Renal pelvis (tissue), 12 donors: ENCODE measurements at places on chromosomes 13 and 19. TPM values are rescaled to one million over a fixed set of nuclear protein-coding genes. Genes with fewer than 3 reads are reported as not detected.
A peak's percentile ranks its signal among the peaks of the same experiment; 100 is the strongest.

GRCh38 chr13:103133556-103133955 lies 67.3 kb upstream of the SLC10A2 start:
- DNase-seq, result no peak

FAM32A gene
- polyA plus RNA-seq, result 115 TPM

GRCh38 chr13:92991692-92992091 lies 234.9 kb upstream of the GPC6 start:
- DNase-seq, result no peak

RELB gene
- polyA plus RNA-seq, result 7.6 TPM

SHISA2 gene
- 60.9 TPM for polyA plus RNA-seq

GRCh38 chr13:92103689-92104153 lies 705.3 kb downstream of the GPC5 start:
- DNase-seq, result peak; percentile 71

- DNase-seq, result no peak
These were observed 692.6 kb downstream of the PCDH17 start for GRCh38 chr13:58324161-58324560.

- DNase-seq, result no peak
These were observed 63.9 kb upstream of the ATXN8OS start for GRCh38 chr13:70043685-70044084.

- no peak for DNase-seq
These were observed 9.1 kb downstream of the CACTIN start for GRCh38 chr19:3617463-3617862.

- DNase-seq, result no peak
These were observed 1124.8 kb upstream of the PRR20A start for GRCh38 chr13:56015919-56016318.

DNA sequence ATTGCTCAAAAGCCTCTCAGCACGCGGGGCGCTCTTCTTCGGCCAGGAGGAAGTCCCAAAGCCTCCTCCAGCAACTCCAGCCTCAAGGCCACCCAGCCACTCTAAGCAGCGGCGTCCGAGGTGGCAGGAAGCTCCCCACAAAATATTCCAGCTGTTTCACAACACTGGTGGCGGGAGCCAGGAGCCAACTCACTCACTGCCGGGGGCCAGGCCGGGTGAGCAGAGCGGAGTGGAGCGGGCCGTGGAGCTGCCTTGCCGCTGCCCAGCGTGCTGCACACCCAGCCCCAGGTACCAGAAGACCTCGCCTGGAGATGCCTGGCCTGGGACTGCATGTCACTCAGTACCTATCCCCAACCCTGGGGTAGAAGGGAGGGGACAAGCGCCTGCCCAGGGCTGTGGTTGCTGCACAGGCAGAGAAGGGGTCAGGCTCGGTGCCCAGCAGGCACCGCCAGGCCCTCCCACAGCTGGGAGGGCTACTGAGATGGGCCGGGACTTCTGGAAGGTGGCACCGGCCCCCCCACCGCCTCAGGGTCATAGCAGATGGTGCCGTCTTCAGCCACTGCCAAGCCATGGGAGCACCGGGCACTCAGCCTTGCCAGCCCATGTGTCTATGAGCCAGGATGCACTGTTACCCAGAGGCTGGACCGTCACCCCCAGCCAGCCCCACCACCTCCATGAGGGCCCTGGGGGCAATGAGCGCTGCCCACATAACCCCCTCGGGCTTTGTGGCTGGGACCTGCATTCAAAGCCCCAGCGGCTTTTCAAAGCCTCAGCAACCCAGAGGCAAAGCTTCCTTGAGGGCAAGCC lies 59.2 kb downstream of the MLLT1 start:
- no peak for DNase-seq

NKG7 gene
- 1.6 TPM for polyA plus RNA-seq

DNA sequence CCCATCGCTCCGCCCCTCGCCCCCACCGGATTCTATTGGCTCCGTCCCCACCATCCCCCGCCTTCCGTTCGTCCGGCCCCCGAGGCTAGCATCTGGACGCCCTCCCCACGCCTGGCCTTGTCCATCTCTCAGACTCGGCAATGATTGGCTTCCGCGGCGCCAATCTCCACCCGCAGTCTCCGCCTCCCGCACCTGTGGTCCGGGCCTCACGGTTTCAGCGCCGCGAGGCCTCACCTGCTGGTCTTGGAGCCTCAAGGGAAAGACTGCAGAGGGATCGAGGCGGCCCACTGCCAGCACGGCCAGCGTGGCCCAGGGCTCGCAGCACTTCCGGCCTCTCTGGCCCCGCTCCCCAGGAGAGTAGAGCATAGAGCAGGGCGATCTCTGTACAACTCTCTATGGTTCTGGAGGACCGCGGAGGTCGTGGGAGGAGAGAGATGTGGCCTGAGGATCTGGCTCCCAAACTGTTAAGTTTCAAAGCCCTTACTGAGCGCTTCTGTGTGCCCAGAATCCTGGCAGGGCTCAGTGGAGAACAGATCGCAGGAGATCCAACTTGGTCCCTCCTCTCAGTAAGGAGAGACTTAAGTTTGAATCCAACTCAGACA lies at the start of gene ERCC1:
TSS of gene ERCC1 (minus strand) at position 329 of the 602 bp plus-strand sequence. CDS start 543 bp downstream, outside the sequence.
- DNase-seq, result peak; percentile 94

GNG7 gene
- polyA plus RNA-seq, result 7.3 TPM

DNA sequence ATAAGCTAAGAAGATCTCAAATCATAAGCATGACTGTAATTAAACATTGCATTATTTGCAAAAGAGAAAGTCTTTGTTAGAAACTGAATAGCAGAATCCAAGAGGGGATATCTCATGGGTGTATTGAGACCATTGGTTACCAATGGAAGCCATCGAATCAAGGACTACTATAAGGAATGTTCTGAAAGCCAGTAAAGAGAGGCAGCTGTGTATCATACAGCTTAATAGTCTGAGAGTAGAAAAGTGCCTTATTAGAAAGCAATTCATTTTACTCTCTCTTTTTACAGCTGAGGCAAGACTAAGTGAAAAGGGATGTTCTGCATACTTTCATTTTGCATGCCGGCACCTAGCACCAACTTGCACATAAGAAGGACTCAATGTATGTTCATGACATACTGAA lies 7.6 kb upstream of the DCT start:
- no peak for DNase-seq

DNA sequence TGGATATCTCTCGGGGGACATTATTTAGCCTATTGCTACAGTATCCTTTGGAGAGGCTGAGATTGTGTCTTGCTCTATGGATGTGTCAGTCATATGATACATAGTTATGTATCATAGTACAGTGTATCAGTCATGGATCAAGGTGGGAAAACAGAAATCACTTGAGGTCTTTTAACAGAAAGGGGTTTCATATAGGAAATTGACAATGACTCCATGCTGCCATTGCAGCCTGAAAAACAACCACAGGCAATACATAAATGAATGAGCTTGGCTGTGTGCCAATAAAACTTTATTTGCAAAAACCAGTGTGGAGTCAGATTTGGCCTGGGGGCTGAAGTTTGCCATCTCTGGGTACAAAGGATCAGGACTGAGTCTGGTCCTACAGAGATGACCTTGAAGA lies 35.4 kb downstream of the COLGALT1 start:
- no peak for DNase-seq

FREM2 gene
- polyA plus RNA-seq, result 48.1 TPM

- DNase-seq, result no peak
These were observed 70.6 kb downstream of the STK24 start for GRCh38 chr13:98506322-98506721.

FFAR3 gene
- polyA plus RNA-seq, result not detected

MYPOP gene
- polyA plus RNA-seq, result 6.5 TPM

DNA sequence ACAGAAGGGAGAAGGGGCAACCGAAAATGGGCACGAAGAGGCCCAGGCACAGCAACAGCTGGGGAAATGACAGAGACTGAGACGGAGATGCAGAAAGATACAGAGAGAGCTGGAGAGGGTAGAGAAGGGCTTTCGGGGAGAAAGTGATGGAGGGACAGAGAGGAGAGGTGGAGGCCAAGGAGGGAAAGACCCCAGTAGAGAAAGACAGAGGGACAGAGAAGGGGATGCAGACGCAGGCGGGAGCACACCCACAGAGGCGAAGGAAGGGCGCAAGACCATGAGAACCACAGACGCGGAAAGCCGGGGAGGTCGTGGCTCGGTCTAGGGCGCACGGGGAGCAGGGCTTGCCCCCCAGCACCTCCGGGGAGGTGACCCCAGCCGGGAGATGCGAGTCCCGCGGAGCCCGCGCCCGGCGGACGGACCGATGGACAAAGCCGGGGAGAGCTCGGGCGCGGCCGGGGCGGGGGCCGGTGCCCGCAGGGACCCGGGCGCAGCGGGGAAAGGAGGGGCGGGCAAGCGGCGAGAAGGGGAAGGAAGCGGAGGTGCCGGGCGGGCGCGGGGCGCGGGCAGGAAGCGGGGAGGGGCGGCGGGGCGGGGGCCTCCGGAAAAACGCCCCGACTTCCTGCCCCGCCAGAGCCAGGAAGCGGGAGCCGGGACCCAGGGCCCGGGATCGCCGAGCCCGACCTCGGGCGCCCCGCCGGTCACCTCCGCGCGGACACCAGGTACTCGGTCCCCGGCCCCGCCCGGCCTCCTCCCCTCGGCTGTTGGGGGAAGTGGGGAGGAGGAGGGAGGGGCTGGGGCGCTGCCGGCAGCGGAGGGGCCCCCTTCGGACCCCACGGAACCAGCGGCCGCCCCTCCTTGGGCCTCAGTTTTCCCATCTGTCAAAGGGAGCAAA lies at the start of gene ARHGEF1:
TSS of gene ARHGEF1 (plus strand) at position 617 of the 895 bp plus-strand sequence. CDS start 4,899 bp downstream, outside the sequence.
- no peak for DNase-seq

GRCh38 chr13:66329988-66330451 lies 900.1 kb downstream of the PCDH9 start:
- DNase-seq, result no peak

DNA sequence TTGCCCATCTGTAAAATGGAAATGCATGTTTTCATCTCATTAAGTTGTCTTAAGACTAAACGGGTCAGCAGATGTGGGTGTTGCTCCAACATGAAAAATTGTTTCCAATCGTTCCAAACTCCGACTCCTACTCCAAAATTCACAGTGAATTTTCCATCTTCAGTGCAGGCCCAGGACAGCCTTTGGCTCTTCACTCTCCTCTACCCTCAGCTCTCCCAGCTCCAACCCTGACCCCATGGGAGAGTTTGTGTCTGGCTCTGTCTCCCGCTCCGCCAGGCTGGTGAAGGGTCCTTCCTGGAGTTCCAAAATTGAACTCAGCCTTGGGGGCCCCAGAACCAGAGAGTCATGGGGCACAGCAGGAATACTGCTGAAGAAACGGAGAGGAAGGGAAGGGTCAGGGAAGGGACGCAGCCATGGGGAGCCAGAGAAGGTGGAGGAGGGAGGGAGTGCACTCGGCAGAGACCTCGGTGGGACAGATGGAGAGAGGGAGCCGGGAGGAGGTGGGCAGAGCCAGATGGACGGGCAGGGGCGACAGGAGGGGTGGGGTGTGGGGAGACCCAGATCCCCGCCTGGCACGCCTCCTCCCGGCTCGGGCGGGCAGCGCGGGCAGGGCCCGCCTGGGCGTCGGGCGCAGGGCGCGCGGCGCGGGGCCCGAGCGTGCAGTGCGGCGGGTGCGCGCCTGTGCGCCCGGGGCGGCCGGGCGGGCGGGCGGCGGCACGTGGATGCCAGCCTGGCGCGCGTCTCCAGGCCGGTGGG lies 45.6 kb downstream of the CELF5 start:
- DNase-seq, result no peak

- no peak for DNase-seq
These were observed 1.5 kb upstream of the NRTN start for GRCh38 chr19:5803441-5803751.

GRCh38 chr19:47155148-47155547 lies 24.5 kb downstream of the SAE1 start:
- peak; percentile 74 for DNase-seq

FAAP24 gene
- polyA plus RNA-seq, result 3.3 TPM

DNA sequence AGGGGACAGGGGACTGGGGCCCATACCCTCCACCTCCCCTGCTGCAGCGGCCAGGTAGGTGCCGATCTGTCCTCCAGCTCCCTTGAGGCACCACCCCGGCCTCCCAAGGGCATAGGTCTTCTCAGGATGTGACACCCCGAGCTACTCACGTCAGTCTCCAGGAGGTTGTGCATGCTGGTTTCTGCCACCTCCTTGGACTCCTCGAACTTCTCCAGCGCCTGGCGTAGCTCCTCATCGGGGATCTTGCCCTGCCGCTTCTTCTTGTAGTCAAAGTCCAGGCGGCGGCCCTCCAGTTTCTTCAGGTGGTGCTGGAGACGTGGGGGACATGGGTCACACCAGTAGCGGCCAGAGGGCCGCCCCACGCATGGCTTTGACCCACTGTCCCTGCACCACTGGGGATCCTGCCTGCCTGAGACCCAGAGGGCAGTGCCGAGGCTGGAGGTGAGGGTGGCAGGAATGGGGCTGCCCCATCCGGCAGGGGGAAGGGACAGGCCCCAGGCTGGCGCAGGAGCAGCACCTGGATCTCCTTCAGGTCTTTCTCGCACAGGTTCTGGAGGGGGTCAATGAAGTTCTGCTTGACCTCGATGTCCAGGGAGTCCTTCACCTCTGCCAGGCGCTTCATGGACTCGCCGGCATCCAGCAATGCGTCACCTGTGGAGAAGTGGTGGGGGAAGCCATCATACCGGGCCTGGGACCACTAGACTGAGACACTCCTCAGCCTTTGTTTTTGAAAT lies 20.4 kb downstream of the MPND start:
- no peak for DNase-seq

ZNF681 gene
- 5.4 TPM for polyA plus RNA-seq

DNA sequence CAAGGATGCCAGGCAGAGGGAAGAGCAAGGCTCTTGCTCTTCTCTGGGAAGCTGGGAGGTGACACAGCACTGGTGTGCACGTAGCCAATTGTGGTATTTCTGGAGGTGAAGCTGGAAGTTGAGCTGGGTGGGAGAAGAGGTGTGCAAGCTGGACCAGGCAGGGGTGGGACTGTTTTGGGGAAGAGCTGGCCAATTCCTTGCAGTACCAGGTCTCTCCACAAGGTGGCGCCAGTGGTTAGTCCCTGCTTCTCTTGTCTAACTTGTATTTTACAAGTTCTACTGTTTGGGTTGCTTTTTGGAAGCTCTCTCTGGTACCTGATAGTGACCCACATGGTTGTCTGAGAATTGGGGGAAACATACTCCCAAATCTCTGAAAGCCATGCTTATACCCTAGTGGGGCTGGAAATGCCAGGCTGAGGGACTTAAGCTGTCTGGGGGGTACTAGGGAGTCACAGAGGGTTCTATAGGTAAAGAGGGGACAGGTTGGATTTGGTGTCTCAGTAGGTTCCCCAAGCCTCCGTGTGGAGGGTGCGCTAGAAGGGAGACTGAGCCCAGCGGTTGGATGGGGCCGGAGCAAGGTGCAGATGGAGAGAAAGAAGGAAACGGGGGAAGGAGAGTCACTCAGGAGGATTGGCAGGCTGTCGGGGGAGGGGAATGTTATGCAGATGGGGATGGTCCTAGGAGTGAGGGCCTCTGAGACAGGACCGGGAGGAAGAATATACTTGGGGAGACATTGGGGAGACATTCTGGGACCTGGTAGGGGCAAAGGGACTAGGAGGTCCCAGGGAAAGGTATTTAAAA lies 3.0 kb downstream of the HPN start:
- DNase-seq, result no peak

DNA sequence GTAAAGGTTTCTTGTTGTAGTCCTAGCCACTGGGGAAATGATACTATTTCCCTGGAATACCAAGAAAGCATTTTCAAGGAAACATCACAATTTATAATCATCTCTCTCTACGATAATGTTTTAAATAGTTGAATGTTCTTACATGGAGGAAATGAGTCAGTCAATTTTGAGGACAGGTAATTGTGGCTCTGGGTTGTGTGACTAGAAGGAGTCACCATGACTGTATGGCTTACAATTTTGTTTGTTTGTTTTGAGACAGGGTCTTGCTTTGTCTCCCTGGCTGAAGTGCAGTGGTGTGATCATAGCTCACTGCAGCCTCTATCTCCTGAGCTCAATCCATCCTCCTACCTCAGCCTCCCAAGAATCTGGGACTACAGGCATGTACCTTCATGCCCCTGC lies 47.4 kb downstream of the COG3 start:
- DNase-seq, result no peak
